Stimulated activated CD8-positive, alpha-beta memory T cell treated with anti-CD3 and anti-CD28 coated beads, Interleukin-2, amount 100 ng/mL, for 48 hours (primary cell): ENCODE measurements at places on chromosomes 5 and 9.

- DNase-seq = no peak
These were observed 3.0 kb upstream of the ACER2 start for GRCh38 chr9:19405771-19406170.

- no peak for DNase-seq
These were observed 7.2 kb downstream of the HMGCS1 start for GRCh38 chr5:43305948-43306565.

GRCh38 chr9:91954841-91955471 is 4.9 kb upstream of the ROR2 start:
- no peak for DNase-seq

DNA sequence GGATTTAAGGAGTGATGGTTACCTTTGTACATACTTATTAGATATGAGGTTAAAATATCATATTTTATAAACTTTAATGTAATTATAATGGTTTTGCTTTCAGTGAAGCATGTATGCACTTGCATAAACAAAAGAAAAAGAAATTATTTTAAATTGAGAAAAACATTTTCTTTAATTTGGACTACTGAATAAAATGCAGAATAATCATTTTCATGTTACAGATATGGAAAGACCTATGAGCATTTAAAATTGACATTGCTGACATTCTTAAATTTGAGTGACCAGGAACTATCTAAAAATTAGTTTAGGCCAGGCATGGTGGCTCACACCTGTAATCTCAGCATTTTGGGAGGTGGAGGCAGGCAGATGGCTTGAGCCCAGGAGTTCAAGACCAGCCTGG is 49.2 kb downstream of the LIX1 start:
- no peak for DNase-seq

- no peak for DNase-seq
These were observed 15.8 kb upstream of the FCHO2 start for GRCh38 chr5:72940082-72940481.

DNA sequence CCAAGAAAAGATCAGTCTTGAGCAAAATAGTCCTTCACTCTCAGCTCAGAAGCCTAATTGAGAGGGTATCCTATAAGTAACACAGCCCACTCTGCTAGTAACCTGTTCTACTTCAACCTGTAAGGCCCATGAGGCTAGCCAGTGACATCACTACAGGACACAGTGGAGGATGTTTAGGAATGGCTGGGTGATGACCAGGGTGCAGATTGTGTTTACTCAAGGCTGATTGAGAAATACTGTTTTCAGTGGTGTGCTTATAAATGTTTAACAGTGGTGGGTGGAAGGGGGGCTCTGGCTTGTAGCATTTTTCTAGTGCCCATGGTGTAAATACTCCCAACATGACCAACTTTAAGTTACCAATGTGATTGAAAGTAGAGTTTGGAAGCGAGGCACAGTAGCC is 159.8 kb upstream of the CCDC152 start:
- no peak for DNase-seq

- DNase-seq = no peak
These were observed 138.3 kb downstream of the RFK start for GRCh38 chr9:76255781-76256455.

- DNase-seq = peak; percentile 43
These were observed 43.1 kb downstream of the BOD1 start for GRCh38 chr5:173573126-173573960.

DNA sequence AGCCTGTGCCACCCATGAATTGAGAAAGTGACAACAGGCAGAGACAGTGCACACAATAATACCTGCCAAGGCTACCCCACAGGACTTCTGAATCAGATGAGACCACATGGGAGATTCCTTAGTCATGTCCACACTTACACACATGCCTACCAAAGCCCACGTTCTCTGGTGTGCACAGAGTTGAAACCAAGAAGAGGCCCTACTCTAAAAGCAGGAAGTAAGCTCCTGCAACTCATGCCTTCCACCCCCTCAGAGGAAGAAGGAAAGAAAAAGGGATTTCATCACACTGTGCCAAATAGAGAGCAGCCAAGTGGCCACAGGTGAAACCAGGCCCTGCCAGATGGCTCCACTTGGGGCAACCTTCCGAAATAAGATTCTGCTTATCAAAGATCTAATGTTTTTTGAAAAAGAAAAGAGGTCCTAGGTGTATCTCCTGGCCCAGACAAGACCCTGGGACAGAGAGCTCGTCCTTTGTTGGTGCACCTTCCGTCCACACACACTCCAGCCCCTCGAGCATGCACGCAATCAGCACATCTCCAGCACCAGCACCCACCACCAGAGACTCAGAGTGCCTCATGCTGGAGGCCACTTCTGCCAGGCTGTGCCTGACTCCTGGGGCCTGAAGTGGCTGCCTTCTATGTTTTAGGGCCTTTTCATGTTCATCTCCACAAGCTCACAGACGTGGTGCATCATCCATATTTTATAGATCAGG is 114.6 kb upstream of the SPOCK1 start:
- no peak for DNase-seq

DNA sequence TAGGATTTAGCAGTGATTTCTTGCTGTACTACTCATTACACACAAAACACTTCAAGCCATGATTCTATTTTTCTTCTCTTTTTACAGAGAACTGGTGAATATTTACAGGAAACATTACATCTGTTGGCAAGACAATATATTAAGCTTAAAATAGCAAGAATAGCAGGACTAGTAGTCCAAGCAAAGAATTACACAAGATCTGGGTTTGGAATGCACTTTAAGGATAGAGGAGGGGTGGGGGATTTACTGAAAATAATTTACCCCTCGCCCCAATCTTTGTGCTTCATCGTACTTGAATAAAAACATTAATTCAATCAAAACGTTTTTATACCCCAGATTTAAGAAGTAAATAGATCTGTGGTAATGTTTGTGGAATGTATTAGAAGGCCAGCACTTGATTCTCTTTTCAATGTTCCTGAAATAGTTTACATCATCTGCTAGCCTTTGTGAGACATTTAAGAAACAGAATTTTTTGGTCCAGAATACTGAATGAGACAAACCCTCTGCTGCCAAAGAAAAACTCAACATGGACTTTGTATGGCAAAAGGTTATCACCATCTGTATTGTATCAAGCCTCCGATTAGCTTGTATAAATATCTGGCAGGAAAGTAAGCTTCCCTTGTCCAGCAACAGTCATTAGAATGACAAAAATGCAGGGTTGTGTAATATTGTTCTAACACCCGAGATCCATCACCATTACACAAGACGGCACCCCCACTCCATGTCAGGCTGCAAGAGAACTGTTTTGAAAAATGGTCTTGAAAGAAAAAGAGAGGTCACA is 23.8 kb downstream of the SVEP1 start:
- no peak for DNase-seq

DNA sequence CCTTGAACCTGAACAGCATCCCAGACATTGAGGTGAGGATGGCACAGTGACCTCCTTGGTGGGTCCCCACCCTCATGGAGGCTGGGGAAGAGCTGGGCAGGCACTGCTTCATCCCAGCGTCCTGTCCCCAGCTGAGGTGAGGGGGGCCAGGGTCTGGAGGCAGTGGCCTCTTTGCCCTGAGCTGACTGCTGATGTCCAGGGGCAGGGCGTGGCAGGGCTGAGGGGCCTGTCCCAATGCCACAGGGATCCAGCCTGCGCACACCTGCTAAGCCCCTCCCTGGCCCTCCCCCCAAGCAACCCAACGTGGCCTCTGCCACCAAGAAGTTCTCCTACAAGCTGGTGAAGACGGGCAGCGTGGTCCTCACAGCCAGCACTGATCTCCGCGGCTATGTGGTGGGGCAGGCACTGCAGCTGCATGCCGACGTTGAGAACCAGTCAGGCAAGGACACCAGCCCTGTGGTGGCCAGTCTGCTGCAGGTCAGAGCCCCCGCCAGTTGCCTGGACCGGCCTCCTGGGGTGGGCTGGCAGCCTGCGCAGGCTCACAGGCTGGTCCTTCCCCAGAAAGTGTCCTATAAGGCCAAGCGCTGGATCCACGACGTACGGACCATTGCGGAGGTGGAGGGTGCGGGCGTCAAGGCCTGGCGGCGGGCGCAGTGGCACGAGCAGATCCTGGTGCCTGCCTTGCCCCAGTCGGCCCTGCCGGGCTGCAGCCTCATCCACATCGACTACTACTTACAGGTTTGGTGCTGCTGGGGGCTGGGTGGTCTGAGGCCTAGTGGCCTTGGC is 4.9 kb upstream of the EHMT1 start:
- DNase-seq = no peak

- no peak for DNase-seq
These were observed 26.7 kb downstream of the GARNL3 start for GRCh38 chr9:127291246-127291778.

GRCh38 chr5:122844910-122845228 is 544 bp upstream of the SNX24 start:
- no peak for DNase-seq

- DNase-seq = no peak
These were observed 132.4 kb downstream of the DAB2IP start for GRCh38 chr9:121783521-121784507.

- DNase-seq = no peak
These were observed 239.9 kb downstream of the FAM114A2 start for GRCh38 chr5:153798830-153799229.

- no peak for DNase-seq
These were observed 95.5 kb upstream of the KCNN2 start for GRCh38 chr5:114266374-114266773.

GRCh38 chr5:113039229-113039933 is 62.8 kb downstream of the DCP2 start:
- no peak for DNase-seq

- no peak for DNase-seq
These were observed 327.0 kb upstream of the ADCY2 start for GRCh38 chr5:7068899-7069298.

- no peak for DNase-seq
These were observed 161.6 kb downstream of the BNC2 start for GRCh38 chr9:16708656-16709435.

DNA sequence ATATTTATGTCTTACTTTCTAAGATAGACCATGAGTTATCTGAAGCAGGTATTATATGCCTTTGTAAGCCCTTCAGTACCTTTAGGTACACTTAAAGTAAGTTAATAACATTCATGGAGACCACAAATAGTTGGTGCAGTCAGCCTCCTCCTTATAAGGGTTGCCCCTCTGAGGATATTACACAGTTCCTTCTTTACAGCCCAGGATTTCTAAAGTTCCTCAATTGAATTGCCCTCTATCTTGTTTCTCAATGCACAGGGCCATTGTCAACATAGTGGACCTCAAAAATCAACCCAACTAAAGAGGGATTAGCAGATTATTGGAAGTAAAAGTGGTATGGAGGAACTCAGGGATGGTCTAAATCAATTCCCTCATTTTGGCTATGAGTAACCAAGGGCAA is 50.3 kb downstream of the HMHB1 start:
- DNase-seq = no peak

DNA sequence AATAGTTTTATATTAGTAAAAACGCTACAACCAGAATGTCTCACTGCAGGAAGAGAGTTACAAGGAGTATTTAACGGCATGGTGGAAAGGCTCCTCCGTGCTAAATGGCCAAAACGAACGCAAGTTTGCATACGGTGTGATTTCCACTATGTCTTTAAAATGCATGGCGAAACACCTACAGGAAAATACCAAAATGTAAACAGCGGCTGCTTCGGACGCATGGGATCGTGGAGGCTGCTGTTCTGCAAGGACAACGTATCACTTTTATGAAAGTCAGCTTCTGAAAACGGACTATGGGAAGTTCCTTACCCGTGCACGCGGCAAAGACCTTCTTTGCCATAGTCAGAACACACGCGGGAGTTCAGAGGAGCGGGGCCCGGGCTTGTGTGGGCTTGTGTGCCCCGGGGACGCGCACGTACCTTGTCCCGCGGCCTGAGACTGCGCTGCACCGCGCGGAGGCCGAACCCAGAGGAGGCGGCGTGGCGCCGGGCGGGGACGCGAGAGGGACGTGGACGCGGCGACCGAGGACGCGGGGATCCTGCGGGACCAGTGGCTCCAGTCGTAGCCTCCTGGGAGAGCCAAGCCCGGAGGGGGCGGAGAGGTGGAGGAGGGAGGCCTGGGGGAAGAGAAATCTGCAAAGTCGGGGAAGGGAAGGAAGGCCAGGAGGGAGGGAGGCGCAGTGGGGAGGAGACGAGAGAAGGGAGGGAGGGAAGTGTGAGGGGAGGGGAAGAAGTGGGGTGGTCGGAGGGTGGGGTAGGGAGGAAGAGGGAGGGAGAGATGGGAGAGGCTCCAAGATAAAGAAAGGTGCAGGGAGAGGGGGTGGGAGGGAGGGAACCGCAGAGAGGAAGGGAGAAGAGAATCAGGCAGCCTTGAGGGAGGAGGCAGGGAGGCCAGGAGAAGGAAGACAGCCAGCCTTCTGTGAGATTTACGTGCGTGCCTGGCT is at the start of gene CMBL:
Gene CMBL (minus strand): TSS at position 697 of the 943 bp plus-strand sequence. CDS start 17,140 bp downstream, outside the sequence.
- no peak for DNase-seq

DNA sequence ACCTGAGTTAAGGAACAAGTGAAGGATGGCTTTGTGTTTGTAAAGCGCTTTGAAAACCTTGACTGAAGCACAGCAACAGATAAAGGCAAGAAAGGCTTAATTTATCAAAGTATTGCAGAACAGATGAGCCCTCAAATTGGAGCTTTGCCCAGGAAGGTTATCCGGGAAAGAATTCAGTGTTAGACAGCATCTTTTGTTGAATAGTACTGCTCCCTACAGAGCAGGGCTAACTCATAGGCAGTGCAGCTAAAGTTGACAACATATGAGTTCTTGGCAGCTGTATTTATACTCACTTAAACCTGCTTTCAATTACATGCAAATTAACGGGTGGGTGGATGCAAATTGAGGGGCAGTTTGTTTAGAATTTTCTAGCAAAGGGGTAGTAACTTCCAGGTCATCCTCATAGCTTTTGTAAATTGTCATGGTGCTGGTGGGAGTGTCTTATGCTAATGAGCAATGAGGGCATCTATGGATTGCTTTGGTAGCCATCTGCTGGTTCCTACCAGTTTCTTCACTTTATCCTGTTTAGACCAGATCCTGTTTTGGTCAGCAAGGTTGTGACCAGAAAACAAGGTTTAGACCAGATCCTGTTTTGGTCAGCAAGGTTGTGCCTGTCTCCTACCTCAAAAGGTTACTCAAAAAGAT is 105.8 kb downstream of the GDA start:
- DNase-seq = no peak

- no peak for DNase-seq
These were observed 453.2 kb downstream of the TUSC1 start for GRCh38 chr9:25224996-25225395.

GRCh38 chr9:102309379-102309778 is 570.9 kb upstream of the GRIN3A start:
- DNase-seq = no peak
